ENCODE measurements at places on chromosomes 12 and 14.

GRCh38 chr14:92471919-92472318 is 41.7 kb upstream of the RIN3 start:
- no peak for DNase-seq

DNA sequence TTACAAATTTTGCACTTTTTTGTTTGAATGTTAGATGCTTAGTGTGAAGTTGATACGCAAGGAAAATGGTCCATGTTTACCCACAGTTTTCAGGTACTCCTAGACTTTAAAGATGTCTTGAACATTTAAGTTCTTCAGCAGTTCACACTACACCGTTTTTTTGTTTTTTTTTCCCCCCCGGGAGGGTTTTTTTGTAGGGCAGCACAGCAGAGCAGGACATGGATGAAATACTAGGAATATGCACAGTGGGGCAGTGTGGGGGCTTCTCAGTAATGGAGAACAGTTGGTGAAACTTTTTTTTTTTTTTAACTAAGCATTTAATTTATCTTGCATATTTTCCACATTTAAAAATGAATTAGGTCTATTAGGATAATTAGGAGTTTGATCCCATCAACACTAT is 4.9 kb downstream of the RAN start:
- DNase-seq: no peak

GRCh38 chr12:11967376-11968047 is 103.2 kb upstream of the BCL2L14 start:
- DNase-seq: no peak

- no peak for DNase-seq
Observed at GRCh38 chr14:24297190-24297964, 2.2 kb downstream of the DHRS1 start.

GRCh38 chr12:76720068-76720467 is 43.8 kb upstream of the ZDHHC17 start:
- DNase-seq: no peak

DNA sequence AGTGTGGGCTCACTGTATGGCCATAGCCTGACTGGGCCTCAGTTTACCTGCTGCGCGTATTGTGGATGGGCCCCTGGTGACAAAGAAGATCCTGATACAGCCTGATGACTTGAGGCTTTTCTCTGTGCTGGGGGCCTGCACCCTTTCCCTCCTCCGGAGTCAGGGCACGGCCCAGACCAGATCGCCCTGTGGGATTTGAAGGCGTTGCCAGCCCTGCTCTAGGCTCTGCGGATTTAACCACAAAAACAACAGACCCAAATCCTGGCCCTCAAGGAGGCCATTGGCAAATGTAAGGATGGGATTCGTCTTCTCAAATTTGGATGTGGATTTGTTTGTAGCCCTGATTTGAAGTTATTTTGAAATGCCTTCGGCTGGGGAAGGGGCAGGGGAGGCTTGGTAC is 195.8 kb downstream of the TSPAN9 start:
- no peak for DNase-seq

- DNase-seq: no peak
Observed at GRCh38 chr12:99253068-99253467, 394.5 kb upstream of the GARIN6 start.

GRCh38 chr12:41053046-41053445 is 135.1 kb upstream of the PDZRN4 start:
- DNase-seq: no peak

GRCh38 chr12:104877103-104877705 is 80.9 kb downstream of the SLC41A2 start:
- peak; percentile 29 for DNase-seq

GRCh38 chr14:81453166-81453766 is 53.1 kb upstream of the STON2 start:
- DNase-seq: peak; percentile 55

DNA sequence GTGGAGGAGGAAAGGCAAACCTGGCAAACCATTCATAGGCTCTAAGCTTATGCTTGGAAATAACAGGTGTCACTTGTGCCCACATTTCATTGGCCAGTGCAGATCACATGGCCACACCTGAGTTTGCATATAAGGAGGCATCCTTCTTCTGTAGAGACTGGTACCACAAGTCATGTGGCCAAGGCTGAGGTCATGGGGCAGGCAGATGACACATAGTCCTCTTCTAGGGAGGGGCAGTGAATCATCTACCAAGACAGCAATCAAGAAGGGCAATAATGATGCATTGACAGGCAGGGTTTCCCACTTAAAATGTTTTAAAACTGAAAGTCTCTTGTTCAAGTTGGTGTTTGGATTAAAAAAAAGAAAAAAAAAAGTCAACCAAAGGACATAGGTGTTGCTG is 77.3 kb downstream of the DAAM1 start:
- DNase-seq: no peak

- no peak for DNase-seq
Observed at GRCh38 chr12:29226616-29227015, 77.5 kb downstream of the FAR2 start.

Data from CD4-positive, alpha-beta T cell treated with Interleukin-1 beta for 1 hour (primary cell).